ENCODE measurements at places on chromosomes 11 and 22.

DNA sequence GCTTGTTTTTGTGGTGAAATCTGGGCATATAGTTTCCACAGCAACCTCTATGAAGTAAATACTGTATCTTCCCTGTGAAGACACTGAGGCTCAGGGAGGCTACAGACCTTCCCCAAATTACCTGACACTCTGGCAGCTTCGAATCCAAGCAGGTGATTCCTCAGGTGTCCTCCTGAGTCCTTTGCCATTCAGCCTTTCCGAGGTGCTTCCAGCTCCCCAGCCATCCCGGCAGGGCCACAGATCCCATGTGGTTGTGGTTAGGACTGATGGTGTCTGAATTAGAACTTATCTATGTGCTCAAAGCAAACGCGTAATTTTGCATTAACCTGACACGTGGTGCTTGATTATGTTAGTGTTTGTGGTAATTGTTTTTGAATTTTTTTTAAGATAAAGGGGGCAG is 785.6 kb downstream of the BRD1 start:
- DNase-seq, result no peak

GRCh38 chr11:70487756-70488155 is 89.4 kb downstream of the CTTN start:
- DNase-seq, result no peak

GRCh38 chr11:35118906-35119305 is 20.1 kb upstream of the CD44 start:
- DNase-seq, result no peak

DNA sequence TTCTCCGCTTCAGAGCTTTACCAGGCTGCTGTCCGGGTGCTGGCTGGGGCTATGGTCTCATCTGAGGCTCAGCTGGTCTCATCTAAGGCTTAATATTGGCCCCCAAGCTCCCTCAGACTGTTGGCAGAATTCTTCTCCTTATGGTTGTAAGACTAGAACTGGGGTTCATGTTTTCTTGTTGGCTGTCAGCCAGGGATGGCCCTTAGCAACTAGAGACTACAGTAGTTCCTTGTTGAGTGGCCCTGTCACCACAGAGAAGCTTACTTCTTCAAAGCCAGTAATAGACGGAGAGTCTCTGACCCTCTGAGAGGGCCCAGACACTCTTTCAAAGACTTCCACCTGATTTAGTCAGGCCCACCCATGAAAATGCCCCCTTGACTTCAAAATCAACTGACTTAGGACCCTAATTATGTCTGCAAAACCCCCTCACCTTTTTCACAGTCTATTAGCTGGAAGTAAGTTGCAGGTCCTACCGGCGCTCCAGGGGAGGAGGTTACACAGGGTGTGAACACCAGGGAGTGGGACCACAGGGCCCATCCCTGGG is 24.2 kb upstream of the TREH start:
- no peak for DNase-seq

DNA sequence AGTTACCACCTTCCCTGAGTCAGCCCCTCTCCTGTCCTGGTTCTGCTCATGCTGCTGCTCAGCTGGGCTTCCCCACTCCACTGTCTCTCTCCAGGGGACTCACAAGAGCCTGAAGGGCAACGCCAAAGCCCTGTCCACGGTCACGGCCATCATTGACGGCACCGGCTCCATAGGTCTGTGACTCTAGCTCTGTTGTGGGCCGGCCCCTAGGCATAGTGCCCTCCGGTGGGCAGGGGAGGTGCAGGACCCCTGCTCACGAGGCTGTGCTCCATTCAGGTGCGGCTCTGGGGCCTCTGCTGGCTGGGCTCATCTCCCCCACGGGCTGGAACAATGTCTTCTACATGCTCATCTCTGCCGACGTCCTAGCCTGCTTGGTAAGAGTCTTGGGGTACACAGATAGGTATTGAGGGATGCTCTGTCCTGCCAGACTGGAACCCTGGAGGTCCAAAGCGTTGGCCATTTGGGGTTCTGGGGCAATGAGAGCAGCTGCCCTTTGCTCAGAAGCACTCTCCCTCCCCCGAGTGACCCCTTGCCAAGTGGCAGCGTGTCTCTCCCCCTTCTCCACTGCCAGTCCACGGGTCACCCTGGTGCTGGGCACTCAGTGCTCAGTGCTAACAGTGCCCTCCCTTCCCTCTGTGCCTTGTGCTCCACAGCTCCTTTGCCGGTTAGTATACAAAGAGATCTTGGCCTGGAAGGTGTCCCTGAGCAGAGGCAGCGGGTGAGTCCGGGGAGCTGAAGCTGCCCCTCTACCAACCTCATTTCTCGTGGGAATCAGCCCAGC is 22.4 kb downstream of the SLC37A2 start:
- no peak for DNase-seq

- no peak for DNase-seq
These were observed 3.4 kb downstream of the GNAZ start for GRCh38 chr22:23073526-23074229.

GRCh38 chr11:1486054-1486825 is at the start of gene MOB2:
MOB2 (minus strand) TSS chr11:1486779; CDS start chr11:1486556, 223 bp downstream.
- no peak for DNase-seq

DNA sequence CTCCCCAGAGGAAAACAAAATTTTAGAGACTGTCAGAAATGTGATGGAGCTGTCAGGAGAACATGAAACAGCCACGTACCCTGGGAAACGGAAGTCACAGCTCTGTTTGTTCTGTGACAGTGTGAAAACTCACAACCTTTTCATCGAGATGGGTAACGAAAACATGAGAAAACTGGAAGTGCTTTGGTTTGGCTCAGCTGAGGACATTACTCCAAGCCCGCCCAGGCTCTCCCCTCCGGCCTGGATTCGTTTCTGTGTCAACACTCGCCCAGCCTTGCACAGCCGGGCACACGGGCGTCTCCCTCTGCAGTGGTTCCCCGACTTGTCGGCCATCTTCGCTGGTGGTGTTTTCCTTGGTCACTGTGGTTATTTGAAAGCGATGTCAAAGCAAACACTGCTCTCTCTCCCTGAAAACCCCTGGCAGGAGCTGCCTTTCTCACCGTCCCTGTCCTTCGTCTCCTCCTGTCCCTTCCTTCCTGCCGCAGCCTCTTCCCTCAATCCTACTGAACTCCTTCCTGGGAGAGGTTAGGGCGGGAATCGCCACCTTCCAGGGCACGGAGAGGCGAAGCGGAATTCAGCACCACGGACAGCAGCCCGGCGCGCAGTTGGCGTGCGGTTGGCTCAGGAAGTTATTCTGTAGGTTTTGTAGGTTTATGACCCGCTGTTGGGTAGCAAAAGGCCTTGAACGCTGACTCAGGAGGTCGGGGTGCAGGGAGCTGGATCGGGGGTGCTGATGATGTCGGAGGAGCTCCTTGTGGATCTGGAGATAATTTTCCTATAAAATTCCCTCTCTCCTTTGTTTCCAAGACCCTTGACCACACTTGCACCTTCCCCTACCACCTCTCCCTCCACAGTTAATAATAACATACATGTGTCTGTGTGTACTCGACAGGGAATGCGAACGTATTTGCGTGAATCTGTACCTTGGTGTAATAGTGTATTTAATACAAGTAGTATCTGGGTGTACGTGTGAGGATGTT is 13.1 kb upstream of the RPS19BP1 start:
- DNase-seq, result no peak

GRCh38 chr11:109133159-109133558 is 288.8 kb upstream of the C11orf87 start:
- DNase-seq, result no peak

DNA sequence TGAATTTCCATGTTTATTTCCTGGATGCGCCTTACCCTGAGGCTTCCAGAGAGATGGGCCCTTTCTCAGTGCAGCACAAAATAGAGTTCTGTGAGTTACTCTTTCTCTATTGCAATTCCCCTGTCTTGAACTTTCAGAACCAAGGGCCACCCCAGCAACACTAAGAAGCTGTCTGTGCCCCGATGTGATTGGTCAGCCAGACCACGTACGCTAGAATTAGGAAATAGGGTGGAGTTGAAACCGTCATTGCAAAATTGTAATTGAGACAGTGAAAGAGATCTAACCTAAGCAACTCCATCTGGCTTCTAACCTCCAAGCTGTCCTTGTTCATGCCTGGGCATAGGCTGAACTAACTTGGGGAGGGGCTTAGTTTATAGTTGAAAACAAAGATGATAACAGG is 981.3 kb downstream of the OPCML start:
- DNase-seq, result no peak

- no peak for DNase-seq
These were observed 4.0 kb upstream of the PTGDR2 start for GRCh38 chr11:60859616-60860250.
